SJCRH30 (cell line): ENCODE measurements at places on chromosomes 5 and 9.

- no peak overlapping the region for H3K4me3 ChIP-seq
- H3K36me3 ChIP-seq = no peaks in the 10 kb centered on the region
- DNase-seq = no peak
These were observed 59.2 kb downstream of the PRLR start for GRCh38 chr5:35171078-35171477.

DNA sequence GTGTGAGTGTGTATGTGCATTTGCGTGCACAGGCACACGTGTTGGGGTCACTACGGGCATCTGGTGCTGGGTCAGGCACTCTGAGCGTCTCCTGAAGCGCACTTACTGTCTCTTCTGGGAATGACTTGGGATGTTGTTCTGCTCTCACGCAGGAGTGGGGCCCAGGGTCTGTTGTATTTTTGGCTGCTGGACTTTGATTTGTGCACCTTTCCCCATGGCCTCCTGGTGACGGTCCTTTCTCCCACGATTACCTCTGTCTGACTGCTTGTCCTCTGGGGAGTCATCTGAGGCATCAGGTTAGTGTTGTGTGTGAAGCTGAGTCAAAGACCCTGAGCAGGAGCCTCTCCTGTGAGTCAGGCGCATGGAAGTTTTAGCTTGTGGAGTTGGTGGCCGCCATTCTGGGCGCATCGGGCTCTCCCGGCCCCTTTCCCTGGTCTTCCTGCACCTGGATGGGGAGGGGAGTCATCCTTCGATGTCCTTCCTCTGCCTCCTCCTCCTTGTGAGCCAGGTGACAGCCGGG is 62.1 kb downstream of the RXRA start:
- H3K4me1 ChIP-seq = 0 out of 2 replicates have a peak, but pooled peaks cover 3% of the 10 kb centered on the region
- no peaks in the 10 kb centered on the region for H3K27me3 ChIP-seq
- no peaks in the 10 kb centered on the region for H3K36me3 ChIP-seq
- DNase-seq = no peak
- no peak overlapping the region for H3K4me3 ChIP-seq

DNA sequence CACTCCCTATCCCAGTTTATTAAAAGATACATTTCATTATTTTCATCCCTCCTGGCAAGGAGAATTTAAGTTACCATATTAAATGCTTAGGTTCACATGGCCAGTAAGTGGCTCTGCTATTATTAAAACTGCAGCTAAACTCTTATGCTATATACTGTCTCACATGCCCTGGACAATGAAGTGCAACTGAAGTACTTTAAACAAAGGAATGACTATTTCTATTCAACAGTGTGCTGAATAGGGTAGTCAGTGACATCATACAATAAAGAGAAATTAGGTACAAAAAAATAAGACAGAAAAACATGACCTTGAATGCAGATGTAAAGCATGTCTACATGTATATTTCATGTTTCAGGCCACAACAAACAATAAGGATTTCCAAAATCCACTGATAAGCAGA is 282.6 kb upstream of the SMC2 start:
- no peak overlapping the region for H3K27ac ChIP-seq
- H3K4me3 ChIP-seq = no peak overlapping the region
- H3K36me3 ChIP-seq = no peaks in the 10 kb centered on the region
- no peak for DNase-seq

GRCh38 chr9:131478421-131478868 is 24.3 kb upstream of the POMT1 start:
- H3K36me3 ChIP-seq = peaks cover 95% of the 10 kb centered on the region
- H3K4me3 ChIP-seq = no peak overlapping the region
- no peaks in the 10 kb centered on the region for H3K4me1 ChIP-seq
